ENCODE measurements at places on chromosomes 12 and 14. TPM values are rescaled to one million over a fixed set of nuclear protein-coding genes. Genes with fewer than 3 reads are reported as not detected.

The TAS2R46 gene
- 3.2 TPM for total RNA-seq

The CNIH1 gene
- total RNA-seq = 54.4 TPM

The PLEKHG7 gene
- not detected for total RNA-seq

The CIROP gene
- total RNA-seq = not detected

The DNAI7 gene
- 12.0 TPM for total RNA-seq

The E2F7 gene
- total RNA-seq = 2.3 TPM

The ADAMTS20 gene
- 0.46 TPM for total RNA-seq

The CAPZA3 gene
- total RNA-seq = not detected

The CCDC197 gene
- not detected for total RNA-seq

The HCAR1 gene
- 0.69 TPM for total RNA-seq

The SMCO2 gene
- 0.46 TPM for total RNA-seq
